ENCODE measurements at places on chromosomes 2 and 18.

- no peak for DNase-seq
Observed at GRCh38 chr18:76053551-76053950, 441.5 kb downstream of the ZNF516 start.

GRCh38 chr18:55592572-55592971 lies 4.6 kb upstream of the TCF4 start:
- peak; percentile 84 for DNase-seq

- no peak for DNase-seq
Observed at GRCh38 chr18:59386909-59387686, 28.0 kb upstream of the LMAN1 start.

DNA sequence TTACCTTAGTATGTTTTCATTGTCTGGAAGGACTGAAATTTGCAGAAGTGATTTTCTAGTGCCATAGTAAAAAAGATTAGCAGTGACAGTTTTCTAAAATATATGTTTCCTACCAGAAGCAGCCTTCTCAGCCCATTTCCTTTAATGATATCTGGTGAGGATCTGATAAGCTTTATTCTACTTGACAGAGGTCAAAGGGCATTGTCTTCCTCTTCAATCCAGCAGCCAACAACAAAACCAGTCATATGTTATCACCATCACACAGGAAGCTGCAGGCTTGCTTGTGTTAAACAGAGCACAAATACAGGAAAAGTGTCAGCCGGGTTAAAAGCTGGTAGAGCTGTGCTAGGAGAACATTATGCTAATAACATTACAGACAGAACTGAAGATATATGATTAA lies 35.6 kb upstream of the ZSWIM2 start:
- DNase-seq, result peak; percentile 36

DNA sequence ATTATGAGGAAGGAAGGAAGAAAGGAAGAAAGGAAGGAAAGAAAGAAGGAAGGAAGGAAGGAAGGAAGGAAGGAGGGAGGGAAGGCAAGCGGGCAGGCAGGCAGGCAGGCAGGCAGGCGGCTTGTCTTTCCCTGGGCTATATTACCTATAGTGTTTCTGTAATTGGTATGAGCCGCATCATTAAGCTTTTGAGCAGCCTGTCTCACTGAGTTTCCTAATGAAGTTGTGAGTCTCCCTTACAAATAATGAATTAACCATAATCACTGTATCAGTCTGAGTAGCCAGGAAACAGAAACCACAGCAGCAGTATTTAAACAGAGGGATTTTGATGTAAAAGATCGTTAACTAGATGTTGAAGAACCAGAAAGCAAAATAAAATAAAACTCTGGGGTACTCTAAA lies 11.8 kb upstream of the SULT1C3 start:
- no peak for DNase-seq

- no peak for DNase-seq
Observed at GRCh38 chr2:127046579-127046978, 60.4 kb downstream of the BIN1 start.

DNA sequence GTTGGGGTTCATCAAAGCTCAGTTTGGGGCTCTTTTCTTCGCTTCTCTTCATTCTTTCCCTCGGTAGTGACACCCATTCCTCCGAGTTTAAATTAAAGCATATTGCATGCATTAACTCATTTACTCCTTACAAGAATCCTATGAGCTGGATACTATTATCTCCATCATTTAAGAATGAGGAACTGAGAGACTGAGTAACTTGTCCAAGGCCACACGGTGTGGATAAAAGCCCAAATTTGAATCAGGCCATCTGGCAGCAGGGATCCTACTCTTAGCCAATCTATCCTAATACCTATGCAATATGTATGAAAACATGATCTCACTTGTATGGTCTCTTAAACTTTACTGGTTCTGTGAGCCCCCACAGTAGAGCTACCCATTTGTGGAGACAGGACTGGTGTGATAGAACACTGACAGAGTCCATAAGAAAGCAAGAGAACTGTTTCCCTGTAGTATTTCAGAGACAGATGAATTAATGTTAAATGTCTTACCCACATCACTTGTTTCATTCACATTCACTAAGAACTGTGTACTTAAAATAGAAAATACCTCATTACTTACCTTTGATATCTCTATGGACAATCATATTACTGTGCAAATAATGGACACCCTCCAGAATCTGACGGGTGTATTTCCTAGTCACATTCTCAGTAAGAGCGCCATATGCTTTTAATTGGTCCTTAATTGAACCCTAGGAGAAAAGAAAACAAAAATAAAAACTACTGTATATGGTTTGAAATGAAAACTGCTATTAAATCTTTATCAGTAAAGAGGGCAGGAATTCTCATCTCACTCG lies 20.4 kb upstream of the ERCC3 start:
- no peak for DNase-seq

- DNase-seq, result no peak
Observed at GRCh38 chr2:236464140-236464539, 105.5 kb upstream of the ACKR3 start.

GRCh38 chr2:235495373-235496238 lies 1.8 kb downstream of the AGAP1 start:
- no peak for DNase-seq

GRCh38 chr2:160646684-160647444 lies 153.3 kb upstream of the RBMS1 start:
- no peak for DNase-seq

DNA sequence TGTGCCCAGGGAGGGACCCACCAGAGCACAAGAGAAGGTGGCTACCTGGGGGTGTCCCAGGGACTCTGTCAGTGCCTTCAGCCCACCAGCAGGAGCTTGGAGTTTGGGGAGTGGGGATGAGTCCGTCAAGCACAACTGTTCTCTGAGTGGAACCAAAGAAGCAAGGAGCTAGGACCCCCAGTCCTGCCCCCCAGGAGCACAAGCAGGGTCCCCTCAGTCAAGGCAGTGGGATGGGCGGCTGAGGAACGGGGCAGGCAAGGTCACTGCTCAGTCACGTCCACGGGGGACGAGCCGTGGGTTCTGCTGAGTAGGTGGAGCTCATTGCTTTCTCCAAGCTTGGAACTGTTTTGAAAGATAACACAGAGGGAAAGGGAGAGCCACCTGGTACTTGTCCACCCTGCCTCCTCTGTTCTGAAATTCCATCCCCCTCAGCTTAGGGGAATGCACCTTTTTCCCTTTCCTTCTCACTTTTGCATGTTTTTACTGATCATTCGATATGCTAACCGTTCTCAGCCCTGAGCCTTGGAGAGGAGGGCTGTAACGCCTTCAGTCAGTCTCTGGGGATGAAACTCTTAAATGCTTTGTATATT lies 14.0 kb downstream of the ITM2C start:
- DNase-seq, result no peak

GRCh38 chr2:222794585-222795449 lies 66.0 kb upstream of the ACSL3 start:
- DNase-seq, result no peak

DNA sequence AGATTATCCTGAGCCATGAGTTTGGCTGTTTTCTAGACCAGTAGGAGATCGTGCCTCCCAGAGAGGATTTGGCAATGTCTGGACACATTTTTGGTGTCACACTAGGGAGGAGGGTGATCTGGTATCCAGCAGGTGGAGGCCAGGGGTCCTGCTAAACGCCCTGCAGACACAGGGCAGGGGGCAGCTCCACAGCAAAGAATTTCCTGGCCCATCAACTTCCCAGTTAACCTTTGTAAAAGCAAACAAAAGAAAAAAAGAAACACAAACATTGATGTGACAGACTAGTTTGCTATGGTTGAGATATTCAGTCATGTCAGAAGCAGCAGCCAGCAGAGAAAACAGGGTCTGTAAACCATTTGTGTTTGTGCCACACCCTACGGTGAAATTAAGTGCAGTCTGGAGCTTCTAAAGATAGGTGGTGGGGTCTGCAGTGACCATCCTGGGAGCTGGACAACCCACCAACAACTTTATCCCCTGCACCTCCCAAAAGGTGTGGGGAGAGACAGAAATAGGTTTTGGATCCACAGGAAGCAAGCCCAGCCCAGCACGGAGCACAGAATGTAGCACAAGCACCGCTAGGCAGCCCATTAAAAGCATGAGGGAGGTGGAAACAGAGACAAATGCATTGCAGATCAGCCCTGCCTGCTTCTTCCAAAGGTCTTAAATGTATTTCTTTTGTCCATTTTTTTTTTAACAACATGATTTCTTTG lies 232.5 kb downstream of the MYT1L start:
- no peak for DNase-seq

GRCh38 chr2:230715201-230715600 lies 2.6 kb downstream of the CAB39 start:
- peak; percentile 40 for DNase-seq

- no peak for DNase-seq
Observed at GRCh38 chr18:24809173-24809950, 348.9 kb downstream of the HRH4 start.

DNA sequence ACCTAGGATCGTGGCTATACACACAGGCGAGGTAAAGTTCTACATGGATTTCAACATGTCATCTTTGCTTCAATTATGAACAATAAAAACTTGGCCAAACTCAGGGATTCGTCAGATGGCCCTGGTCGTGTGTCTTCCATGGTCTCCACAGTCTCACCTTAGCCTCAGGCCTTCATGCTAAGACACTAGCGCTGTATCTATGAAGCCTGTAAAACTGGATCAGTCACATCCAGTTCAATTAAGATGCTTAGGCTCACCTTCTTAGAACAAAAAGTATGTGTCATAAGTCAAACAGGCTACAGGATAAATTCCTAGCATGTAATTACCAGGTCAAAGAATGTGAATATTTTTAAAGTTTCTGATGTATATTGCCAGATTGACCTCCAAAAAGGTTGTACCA lies 113.7 kb upstream of the NRP2 start:
- no peak for DNase-seq

DNA sequence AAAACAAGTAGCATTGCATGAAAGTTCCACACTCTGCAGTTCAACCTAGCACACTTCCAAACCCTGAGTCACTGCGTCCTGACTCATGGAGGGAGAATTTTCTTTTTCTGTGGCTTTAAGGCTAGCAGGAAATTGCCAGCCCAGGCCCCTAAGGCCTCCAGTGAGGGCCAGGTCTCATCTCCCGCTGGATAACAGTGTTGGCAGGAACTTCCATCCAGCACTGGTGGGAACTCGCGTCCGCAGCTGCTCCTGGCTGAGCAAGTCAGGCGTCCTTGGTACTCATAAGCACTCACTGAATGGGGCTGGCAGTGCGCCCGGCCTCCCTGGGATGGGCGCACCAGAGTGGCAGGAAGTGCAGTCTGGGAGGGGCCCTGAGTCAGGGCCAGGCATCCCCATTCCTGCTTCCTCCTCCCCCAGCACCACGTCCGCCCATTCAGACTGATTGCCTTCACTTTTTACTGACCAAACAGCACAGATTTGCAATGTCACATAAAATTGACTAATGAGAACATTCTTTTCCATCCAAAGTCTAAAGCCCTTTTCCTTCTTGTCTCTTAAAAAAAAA lies 14.3 kb downstream of the MALL start:
- peak; percentile 100 for DNase-seq

GRCh38 chr2:236743039-236743920 lies 173.7 kb downstream of the ACKR3 start:
- peak; percentile 95 for DNase-seq

DNA sequence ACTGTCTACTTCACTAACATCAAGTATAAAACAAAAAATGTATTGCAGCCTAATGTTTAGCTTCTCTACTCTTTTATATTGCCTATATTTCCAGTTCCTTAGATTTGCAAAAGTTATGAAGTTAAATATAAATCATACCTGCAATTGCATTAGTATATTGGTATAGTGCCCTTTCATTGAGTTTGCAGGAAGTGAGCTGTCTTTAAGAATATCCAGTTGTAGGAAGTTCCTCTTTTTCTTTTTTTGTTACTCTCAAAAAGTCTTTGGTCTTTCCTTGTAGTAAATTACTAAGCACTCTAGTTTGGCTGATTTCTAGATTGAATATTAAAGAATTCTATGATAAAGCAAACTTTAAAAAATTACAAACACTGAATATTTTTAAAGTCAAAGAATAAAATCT lies 71.3 kb upstream of the FN1 start:
- DNase-seq, result no peak

- DNase-seq, result peak; percentile 74
Observed at GRCh38 chr2:180983468-180984242, 3.2 kb downstream of the UBE2E3 start.

DNA sequence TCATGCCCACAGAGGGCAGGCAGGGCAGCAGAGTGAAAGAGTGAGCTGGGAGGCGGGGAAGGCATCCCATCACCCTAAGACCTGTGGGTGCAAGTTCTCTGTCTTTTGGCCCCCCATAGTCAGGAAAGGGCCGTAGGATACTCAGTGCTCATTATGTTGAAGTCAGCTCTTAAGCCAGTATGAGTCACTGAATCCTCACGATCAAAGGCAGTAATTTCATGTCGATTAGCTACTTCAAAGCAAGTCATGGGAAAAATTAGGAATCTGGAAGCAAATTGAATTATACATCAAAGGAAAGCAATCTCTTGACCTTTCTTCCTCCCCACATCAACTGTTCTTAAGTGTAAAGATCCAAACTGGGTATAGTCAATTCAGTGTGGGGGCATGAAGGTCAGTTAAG lies 178.9 kb downstream of the FHOD3 start:
- DNase-seq, result no peak

DNA sequence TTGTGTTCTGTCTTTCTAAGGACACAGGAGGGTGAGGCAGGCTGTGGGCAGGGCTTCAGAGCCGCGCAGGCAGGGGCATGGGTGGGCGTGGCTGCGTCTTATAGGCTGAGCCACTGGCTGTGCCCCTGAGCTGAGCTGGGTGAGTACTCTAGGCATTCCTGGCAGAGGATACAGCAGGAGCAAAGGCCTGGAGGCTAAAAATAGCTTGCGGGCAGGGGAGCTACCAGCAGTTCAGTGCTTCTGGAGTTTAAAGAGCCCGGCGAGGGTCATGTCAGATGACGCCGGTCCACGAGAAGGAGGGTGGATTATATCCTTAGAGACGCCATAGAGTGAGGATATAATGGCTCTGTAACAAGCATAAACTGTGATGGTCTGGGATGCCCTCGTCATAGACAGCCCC lies 31.5 kb upstream of the PDIA6 start:
- DNase-seq, result peak; percentile 43

- DNase-seq, result no peak
Observed at GRCh38 chr2:240132651-240132980, 3.5 kb downstream of the COPS9 start.

DNA sequence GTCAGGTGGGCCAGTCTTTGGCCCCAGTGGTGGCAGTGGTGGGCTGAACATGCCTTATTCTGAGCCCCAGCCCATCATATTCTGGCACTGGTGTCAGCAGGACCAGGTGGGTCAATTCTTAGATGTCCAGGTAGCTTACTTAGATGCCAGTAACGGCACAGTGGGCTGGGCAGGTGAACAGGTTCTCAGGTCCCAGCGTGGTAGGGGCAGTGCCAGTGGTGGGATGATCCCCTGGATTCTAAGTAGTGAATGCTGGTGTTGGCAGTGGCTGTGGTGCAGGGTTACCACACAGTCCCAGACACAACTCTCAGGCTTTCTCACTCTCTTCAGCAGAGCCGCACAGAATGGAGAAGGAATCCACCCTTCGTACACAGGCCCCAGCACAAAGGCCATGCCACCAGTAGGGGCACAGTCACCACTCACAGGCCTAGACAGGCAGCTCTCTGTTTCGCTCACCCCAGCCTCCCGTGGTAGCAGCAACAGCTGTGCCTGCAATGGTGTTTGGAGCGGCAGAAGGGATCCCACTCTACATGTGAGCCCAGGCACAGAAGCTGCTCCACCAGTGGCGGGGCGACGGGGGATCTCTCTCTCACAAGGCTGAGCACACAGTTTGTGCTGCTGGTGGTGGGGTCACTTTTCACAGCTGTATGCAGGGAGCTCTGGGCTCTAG lies 97.3 kb downstream of the ANKRD12 start:
- DNase-seq, result no peak

GRCh38 chr2:190455358-190456095 lies 47.4 kb downstream of the MFSD6 start:
- DNase-seq, result no peak

- no peak for DNase-seq
Observed at GRCh38 chr2:197081294-197081693, 154.8 kb upstream of the PGAP1 start.

GRCh38 chr2:108786354-108787215 lies at the start of gene CCDC138:
TSS of gene CCDC138 (plus strand) at chr2:108786771. CDS start at chr2:108786823, 52 bp downstream.
- DNase-seq, result peak; percentile 86
